Foreskin fibroblast (primary cell): ENCODE measurements at places on chromosomes 1 and 21.

DNA sequence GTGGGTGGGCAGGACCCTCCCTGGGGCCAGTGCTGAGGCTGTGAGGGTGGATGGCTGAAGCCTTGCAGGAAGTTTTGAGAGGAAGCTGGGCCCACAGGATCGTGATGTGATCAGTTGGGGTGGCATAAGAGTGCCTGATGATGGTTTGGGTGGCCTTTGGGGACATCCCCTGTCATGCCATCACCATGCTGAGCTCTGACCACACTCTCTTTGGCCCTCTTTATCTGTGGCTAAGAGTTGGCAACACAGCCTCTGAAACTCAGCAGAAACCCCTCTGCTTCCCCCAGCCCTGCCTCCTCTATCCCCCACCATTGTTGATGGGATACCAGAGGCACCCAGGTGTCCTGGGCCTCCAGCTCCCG lies 19.8 kb downstream of the MIIP start:
- DNase-seq = no peak

GRCh38 chr1:168405906-168406549 lies 125.4 kb downstream of the TBX19 start:
- no peak for DNase-seq

- DNase-seq = no peak
Measured at GRCh38 chr1:205626216-205626615, 5.6 kb downstream of the ELK4 start.

GRCh38 chr1:103075316-103076000 lies 32.9 kb downstream of the COL11A1 start:
- DNase-seq = no peak

GRCh38 chr1:71780681-71781080 lies 501.7 kb downstream of the NEGR1 start:
- peak; percentile 50 for DNase-seq

DNA sequence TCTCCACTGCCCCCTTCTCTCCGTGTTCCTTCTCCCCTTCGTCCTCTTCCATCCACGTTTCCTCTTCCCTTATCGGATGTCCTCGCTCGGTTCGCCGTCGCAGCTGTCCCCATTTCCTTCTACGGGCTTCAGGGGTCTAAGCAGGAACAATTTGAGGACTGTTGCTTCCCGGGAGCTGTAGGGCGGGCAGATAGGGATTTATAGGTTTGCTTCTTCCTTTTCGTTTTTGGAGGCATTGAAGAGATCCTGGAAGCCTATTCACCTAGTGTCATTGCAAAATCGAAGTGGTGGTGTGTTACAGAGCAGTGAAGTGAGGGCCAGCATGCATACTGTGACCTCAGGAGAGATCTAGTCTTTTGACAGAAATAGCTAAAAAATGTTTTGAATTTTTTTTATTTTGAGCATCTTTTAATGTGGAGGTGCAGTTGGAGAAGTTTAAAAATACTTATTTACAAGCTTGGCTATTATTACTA lies 897 bp downstream of the ZYG11B start:
- peak; percentile 9 for DNase-seq

GRCh38 chr1:223682502-223682901 lies 17.0 kb upstream of the CAPN8 start:
- DNase-seq = no peak
